ENCODE measurements at places on chromosomes 7 and 10. TPM values are rescaled to one million over a fixed set of nuclear protein-coding genes. Genes with fewer than 3 reads are reported as not detected.

DNA sequence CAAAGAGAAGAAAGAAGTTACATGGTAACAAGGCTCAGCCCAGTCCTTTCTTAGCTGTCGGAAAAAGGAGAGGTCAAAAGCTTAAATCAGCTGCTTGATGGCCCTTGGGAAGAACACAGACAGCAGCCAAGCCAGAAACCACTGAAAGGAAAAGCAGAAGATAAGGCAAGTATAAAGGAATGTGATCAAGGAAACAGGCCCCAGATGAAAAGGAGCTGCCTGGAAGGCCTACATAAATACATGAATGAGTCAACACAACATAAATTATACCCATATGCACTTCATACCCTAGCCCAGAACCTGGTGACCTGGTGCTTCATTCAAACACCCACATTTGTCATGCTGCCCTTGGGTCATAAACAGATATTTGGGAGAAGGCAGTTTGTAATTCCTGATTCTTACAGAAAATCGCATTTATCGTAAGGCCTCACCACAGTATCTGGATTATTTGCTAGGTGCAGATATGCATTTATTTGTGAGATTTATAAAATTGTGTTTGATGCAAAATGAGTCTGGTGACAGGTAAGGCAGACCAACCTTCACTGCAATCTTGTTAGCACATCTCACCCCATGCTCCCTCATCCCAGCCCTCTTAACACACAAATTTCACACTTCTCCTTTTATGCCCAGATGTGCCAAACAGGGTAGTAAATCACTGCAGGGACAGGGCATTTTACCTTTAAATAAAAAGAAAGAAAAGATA lies 94.9 kb upstream of the KCNIP2 start:
- DNase-seq, result no peak

- DNase-seq, result no peak
Observed at GRCh38 chr7:84060760-84061261, 133.8 kb downstream of the SEMA3A start.

DNA sequence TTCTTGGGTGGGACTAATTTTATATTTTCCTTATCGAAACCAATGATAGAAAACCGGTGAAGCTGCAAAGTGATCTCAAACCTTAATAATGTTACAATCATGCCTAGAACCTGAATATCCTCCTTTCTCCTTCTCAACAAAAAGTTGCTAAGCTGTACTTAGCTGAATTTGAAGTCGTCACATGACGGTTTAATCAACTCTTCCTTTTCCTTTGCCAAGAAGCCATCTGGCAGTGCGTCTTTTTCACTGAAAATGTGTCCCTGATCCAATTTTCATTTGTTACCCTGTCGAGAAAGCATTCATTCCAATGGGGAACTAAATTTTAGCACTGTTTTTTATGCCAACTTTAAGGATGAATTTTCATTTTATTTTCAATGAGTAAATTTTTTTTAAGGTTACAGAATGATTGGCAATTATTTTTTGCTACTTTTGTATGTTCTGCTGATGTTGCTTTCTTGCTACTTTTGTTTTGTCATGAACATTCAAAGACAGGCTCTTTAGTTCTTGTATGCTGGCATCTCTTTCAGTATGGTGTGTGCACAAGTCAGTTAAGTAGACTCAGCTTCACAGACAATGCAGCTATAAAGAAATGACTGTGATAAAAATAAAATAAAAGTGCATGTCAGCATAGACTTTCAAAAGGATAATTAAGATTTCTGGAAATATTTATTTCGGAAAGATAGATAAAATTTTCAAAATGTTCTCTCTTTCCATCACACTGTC lies 980.0 kb downstream of the DNAJB9 start:
- no peak for DNase-seq

- peak; percentile 99 for DNase-seq
Observed at GRCh38 chr10:131453721-131454634, 142.5 kb upstream of the TCERG1L start.

The PLCE1 gene
- polyA plus RNA-seq, result 0.06 TPM

GRCh38 chr7:1647961-1648672 lies 22.0 kb upstream of the ELFN1 start:
- DNase-seq, result peak; percentile 54

The ANKRD61 gene
- 0.23 TPM for polyA plus RNA-seq

The PNLIPRP1 gene
- polyA plus RNA-seq, result not detected

The CELF2 gene
- polyA plus RNA-seq, result 18.3 TPM

DNA sequence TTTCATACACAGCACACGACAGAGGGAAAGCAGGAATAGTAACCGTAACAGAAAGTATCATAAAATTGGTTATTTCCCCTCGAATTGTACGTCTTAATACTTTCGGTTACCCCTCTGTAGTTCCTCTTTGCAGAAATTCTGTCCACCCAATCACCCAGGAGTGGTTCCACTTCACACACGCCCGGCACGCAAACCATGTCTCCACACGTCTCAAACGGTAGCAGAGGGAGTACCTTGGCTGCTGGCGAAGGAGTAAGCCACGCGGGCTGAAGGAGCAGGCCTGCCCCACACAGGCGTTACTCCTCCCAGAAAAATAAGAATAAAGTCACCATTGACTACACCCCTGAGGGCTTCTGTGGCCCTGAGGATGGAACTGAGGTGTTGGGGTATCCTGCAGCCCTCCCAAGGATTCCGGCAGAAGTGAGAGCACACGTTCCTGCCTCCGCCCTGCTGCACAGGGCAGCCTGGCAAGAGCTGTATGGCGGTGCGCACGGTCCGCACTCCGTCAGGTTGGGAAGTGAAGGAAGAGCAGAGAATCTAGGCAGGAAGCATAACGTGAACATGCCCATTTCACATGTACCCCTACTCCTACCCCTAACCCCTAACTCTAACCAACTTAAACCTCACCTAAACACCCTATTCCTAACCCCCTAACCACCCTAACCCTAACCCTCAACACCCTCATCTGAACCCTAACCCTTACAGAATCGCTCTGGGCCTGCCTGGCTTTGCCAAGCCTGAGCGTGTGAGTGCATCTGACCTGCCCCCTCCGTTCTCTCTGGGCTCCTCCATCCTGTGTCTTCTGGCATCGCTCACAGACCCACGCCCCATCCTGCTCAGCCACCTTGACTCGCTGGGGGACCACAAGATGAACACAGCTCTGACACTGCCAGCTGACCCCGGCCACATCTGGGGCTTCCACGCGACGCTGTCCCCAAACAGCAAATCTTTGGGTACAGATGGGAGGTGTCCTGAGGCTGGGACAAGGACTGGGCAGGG lies 18.2 kb downstream of the GPR146 start:
- DNase-seq, result no peak

GRCh38 chr10:49688920-49689319 lies 9.5 kb downstream of the C10orf53 start:
- DNase-seq, result no peak

The STAMBPL1 gene
- 5.5 TPM for polyA plus RNA-seq

GRCh38 chr7:125663961-125664360 lies 734.3 kb upstream of the POT1 start:
- no peak for DNase-seq

The CALML3 gene
- not detected for polyA plus RNA-seq

- no peak for DNase-seq
Observed at GRCh38 chr10:112583236-112583939, 136.4 kb downstream of the VTI1A start.

DNA sequence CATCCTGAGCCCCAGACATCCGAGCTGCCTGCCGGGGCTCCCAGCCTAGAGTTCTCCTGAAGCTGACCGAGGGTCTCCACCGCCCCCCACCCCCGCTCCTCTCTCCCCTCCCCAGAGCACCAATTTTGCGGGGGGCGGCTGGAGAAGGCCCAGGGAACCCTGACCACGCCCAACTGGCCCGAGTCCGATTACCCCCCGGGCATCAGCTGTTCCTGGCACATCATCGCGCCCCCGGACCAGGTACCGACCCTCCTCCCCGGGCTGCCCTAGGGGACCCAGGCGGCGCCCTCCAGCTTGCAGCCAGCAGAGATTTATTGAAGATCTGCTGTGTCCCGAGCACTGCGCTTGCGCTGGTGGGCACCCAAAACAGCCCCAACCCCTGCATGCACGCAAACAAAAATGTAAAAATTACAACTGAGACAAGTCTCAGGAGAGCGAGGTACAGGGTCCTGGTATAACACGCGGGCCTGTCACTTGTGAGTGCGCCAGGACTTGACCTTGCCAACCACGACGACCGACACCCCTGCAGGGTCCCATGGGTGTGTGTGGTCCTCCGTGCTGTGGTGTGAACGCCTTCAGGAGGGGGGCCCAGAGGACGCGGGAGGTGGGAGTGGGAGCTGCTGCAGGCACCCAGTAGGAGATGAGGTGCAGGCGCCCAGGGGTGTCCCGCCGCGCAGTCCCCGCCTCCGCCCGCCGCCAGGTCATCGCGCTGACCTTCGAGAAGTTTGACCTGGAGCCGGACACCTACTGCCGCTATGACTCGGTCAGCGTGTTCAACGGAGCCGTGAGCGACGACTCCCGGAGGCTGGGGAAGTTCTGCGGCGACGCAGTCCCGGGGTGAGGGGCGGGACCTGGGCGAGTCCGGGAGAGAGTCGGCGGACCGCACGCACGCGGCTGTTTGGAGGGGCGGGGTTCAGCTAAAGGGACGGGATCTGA lies 3.1 kb downstream of the PCOLCE start:
- peak; percentile 79 for DNase-seq

- DNase-seq, result no peak
Observed at GRCh38 chr7:156988343-156989185, 21.9 kb downstream of the MNX1 start.
